T-helper 9 cell (primary cell): ENCODE measurements at places on chromosomes 13 and 19.

GRCh38 chr13:46667687-46668281, 114.8 kb downstream of the LRCH1 start:
- no peak for DNase-seq

DNA sequence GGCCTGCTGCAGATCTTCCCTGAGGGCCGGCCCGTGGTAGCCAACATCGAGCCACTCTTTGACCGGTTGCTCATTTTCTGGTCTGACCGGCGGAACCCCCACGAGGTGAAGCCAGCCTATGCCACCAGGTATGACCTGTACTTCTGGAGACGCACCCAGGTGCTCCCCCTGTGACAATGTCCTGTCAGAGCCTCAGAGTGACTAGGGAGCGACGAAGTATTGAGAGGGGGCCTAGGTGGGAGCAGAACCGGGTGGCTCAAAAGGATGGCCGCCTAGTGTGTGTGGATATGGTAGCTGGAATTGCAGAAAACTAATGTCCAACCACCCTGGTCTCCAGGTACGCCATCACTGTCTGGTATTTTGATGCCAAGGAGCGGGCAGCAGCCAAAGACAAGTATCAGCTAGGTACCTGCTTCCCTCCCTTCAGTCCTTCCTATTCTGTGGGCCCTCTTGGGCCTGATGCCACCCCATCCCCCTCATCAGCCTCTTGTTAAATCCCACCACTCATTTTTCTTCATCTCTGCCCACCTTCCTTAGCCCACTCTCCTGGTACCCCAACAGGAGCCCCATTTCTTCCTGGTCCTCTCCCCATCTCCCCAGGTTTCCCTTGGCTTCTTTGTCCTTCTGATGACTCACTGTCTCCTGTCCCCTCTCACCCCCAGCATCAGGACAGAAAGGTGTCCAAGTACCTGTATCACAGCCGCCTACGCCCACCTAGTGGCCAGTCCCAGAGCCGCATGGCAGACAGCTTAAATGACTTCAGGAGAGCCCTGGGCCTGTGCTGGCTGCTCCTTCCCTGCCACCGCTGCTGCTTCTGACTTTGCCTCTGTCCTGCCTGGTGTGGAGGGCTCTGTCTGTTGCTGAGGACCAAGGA, 8.4 kb downstream of the EGLN2 start:
- DNase-seq, result no peak

GRCh38 chr19:40908976-40909375, 26.9 kb upstream of the CYP2A7 start:
- peak; percentile 16 for DNase-seq

- no peak for DNase-seq
These were observed 13.2 kb downstream of the MAP3K10 start for GRCh38 chr19:40204381-40204780.

DNA sequence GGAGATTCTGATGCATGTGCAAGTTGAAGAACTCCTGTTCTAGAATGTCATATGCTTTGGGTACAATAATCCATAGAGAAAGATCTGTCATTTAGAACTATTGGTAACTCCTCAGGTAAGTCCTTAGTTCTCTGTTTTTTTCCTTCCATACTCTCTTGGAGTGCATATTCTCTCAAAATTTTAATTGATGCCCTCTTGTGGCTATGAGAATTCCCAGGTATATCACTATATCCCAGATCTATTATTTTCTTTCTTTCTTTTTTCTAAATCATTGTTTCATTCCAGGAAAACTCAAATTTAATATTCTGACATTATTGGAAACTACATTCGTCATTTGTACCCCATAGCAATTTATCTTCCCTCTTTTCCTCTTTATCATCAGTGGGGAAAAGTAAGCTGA, 485.4 kb downstream of the KLF5 start:
- no peak for DNase-seq

- no peak for DNase-seq
These were observed 1.8 kb upstream of the ZNF557 start for GRCh38 chr19:7067716-7068115.
